ENCODE measurements at places on chromosomes 13 and 19. TPM values are rescaled to one million over a fixed set of nuclear protein-coding genes. Genes with fewer than 3 reads are reported as not detected.

Gene PSG7
- total RNA-seq = not detected

Gene UBE2L5
- not detected for total RNA-seq

Gene IGSF23
- not detected for total RNA-seq

DNA sequence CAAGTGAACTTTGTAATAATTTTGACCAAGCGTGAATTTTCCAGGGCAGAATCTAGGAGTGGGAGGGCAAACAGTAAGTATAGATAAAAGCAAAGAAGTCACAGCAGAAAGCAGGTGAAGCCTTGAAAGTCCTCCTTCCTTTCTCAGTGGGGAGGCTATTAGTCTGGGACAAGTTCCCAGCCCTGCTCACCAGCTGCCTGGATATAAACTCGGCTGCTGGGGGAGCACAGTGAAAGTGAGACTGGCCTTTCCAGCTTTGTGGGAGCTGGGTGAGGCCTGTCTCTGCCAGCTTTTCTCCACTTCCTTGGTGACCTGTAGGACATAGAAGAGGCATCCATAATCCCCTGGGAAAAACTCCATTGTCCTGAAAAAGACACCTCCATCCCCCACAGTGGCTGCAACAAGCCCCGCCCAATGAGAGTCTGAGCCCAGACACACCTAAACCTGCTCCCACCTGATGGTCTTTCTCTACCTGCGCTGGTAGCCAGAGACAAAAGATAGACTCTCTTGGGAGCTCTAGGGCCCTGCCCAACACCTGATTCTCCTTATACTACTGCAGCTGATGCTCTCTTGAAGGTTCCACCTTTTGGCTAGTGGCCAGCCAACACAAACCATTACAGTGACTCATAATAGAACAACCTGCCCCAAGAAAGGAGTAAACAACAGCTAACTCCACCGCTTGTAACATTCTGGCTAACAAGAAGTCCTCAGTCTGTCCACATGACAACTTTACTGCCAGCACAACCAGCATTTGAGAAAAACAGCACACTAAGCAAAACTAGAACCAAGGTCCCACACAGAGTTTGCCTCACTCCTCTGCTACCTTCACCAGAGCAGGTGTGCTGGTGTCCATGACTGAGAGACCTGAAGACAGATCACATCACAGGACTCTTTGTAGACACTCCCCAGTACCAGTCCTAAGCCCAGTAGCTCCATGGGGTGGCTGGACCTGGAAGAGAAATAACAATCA, 252.2 kb upstream of the SLITRK6 start:
- peak; percentile 75 for DNase-seq

Gene KRTDAP
- total RNA-seq = not detected

DNA sequence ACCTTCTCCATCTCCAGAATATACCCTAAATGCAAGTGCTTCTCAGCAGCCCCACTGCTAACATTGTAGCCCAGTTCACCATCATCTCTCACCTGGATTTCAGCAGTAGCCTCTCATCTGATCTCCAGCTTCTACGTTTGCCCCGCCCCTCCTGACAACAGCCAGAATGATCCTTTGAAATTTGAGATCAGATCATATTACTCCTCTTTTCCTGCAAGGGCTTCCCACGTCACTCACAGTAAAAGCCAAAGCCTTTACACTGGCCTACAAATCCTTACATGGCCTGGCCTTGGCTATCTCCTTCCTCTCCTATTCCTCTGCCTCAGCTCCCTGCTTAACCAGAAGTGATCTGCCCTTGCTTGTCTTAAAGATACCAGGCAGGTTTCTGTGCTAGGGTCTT, 94.3 kb upstream of the NBEA start:
- peak; percentile 15 for DNase-seq

Gene CLEC17A
- not detected for total RNA-seq

Gene CACNG6
- total RNA-seq = not detected

Gene RAVER1
- total RNA-seq = 4.2 TPM

Gene ZNF682
- 2.9 TPM for total RNA-seq

Gene TNFSF13B
- total RNA-seq = 0.79 TPM

- DNase-seq = peak; percentile 48
Measured at GRCh38 chr19:51093510-51094345, 11.0 kb upstream of the KLK14 start.

- DNase-seq = no peak
Measured at GRCh38 chr13:94495806-94496205, 16.3 kb upstream of the DCT start.

GRCh38 chr19:33256261-33256660, 30.6 kb upstream of the SLC7A10 start:
- DNase-seq = no peak

GRCh38 chr13:79445968-79446645, 34.8 kb upstream of the NDFIP2 start:
- DNase-seq = no peak

DNA sequence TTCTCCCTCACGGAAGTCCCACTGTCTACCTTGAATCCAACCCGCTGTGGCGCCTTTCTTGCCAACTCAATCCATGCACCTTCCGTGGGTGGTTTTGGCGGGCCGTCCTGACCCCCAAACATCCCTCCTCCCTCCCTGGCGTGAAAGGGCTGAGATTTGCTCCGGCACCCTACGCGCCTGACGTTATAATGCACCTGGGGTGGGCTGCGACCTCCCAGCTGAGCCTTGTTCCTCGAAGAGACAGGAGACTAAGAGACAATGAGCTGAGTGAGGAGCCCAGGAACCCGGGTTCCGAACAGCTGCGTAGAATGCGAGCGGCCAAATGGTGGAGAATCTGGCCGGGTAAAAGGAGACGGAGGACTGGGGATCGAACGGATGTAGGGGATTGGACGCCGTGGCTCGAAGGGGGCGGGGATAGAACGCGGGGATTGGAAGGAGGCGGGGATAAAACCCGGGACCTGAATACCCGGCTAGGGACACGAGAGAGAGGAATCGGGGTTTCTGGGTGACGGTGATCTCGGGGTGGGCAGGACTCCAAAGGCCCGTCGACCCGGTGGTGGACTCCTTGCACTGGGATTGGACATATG, at the start of gene CPT1C:
Gene CPT1C, plus strand, starts transcription at position 461 of the 587 bp plus-strand sequence. CDS start 1,137 bp downstream, outside the sequence.
- DNase-seq = peak; percentile 60
